Right kidney (tissue), 9 donors: ENCODE measurements at places on chromosomes 6 and 20.

GRCh38 chr6:41688256-41688965 is 47.0 kb downstream of the TFEB start:
- no peak for DNase-seq

DNA sequence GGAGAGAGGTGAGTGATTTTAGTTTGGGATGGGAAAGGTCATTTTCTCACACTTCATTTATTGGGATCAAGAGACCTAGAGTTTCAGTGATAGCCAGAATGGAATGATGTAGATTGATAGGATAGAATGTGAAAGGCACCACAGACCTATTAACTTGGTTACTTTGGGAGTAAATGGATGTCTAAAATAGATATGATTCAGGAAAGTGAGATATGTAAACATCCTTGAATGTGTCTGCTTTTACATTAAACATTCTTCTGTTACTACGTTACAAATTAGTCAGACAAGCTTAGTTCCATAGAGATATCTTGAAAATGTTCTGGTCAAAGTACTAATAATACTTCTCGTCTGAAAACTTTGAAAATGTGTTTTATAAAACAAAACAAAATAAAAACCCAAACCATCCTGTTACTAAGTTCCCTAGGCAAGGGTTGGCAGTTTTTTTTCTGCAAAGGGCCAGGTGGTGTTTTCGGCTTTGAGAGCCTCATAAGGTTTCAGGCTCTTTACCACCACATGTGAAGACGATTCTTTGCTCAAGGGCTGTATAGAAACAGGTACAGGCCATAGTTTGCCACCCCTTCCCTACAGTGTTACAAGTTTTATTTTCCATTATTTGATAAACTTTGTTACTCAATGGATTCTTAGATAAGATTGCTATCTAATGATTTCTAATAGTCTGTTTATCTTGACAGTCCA is 3.4 kb downstream of the CYB5R4 start:
- DNase-seq: no peak

DNA sequence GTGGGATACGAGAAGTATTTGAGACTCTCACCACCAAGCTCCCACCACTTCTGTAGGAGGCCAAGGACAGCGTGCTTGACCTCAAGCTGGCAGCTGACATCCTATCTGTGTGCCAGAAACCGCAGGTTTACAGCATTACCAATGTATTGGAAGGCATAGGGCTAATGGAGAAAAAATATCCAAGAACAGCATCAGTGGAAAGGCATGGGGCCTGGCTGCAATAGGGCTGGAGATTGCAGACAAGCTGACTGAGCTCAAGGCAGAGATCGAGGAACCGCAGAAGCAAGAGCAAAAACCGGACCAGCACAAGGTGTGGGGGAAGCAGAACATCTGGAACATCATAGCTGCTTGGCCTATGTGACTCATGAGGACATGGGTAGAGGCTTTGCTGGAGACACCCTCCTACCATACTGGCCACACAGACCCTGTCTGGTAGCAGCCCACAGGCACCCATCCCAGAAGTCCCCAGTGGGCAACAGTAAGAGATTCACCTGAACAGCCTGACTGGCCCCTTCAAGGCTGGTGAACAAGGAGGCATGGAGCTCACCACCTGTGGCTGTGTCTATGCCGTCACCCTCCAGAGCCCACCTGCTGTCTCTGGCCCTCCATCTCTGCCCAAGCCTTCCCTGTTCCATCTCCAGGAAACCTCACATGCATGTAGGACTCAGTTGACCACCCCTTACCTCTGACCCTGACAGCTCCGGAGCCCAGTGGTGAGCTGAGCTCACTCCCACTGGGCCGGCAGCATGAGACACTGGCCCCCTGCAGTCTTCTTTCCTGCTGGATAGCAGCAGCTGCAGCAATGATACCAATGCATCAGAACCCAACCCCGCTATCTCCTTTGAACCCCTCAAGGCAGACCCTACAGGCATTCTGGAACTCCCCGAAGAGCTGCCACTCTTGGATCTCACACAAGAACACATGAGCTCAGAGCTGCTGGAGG is 171.1 kb downstream of the KIF6 start:
- DNase-seq: no peak

GRCh38 chr6:111215131-111215530 is 127.8 kb downstream of the SLC16A10 start:
- DNase-seq: no peak

DNA sequence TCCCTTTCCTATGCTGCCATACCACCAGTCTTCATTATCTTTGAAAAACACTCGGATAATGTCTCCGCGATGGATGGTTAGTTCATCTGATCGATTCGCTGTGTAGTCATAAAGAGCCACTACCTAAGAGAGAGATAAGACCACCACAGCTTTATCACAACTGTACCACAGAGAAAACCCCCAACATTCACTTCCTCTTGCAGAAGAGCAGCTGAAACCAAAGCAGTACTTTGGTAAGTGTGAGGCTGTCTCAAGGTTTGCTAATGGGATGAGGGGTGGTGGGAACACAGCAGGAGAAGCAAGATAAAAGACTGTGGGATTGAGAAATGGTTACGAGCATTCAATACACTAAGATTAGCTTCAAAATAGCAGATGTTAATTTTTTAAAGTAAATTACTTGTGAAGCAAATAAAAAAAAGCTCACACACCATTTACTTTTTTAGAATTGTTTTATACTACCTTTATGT is 142.1 kb downstream of the MYB start:
- no peak for DNase-seq

GRCh38 chr6:90072501-90072900 is 178.2 kb downstream of the GJA10 start:
- no peak for DNase-seq

- no peak for DNase-seq
Observed at GRCh38 chr6:1553562-1554083, 56.1 kb upstream of the FOXC1 start.

DNA sequence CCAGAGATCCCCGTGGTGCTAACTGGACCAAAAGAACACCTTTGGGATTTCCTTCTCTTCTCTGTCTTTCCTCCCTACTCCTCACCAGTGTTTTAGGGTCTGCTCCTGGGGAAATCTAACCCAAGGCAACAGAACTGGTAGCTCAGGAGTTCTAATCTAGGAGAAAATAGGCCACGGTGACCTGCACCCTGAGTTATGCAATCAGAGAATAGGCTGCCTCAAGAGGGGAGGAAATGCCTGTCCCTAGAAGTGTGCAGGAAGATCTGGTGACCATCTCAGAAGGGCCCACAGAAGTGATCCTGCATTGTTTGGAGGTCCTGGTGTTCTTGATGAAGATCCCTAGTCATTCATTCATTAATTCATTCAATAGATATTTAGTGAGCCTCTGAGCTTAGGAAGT is 3.4 kb downstream of the ETV7 start:
- DNase-seq: no peak

- no peak for DNase-seq
Observed at GRCh38 chr6:27767851-27768250, 144.3 kb downstream of the OR2B2 start.

GRCh38 chr6:26611599-26611998 is 14.8 kb downstream of the ABT1 start:
- DNase-seq: no peak

DNA sequence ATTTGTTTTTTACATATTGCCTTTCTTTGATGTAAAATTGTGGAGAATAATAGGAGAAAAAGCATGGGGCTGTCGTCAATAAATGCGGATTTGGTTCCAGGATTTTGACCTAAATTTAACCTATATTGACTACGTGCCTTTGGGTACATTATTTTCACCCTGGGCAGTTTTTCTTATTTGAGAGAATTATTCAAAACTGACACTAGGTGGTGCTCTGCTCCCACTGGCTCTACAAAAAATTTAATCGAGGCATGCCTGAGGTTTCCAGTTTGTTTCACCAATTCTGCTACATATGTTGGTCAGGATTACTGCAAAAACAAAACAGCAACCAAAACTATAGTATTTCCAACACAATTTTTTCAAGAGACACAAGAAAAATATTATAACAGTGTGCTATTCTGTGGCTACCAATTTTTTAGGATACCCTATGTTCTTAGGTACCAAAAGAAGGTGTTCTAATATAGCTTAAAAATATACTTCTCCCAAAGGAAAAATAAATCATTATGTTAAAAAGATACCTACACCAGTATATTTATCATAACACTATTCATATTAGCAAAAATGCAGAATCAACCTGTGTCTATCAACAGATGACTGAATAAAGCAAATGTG is 48.6 kb upstream of the FABP7 start:
- no peak for DNase-seq

- peak; percentile 79 for DNase-seq
Observed at GRCh38 chr6:69866770-69867638, 648 bp downstream of the COL19A1 start.

DNA sequence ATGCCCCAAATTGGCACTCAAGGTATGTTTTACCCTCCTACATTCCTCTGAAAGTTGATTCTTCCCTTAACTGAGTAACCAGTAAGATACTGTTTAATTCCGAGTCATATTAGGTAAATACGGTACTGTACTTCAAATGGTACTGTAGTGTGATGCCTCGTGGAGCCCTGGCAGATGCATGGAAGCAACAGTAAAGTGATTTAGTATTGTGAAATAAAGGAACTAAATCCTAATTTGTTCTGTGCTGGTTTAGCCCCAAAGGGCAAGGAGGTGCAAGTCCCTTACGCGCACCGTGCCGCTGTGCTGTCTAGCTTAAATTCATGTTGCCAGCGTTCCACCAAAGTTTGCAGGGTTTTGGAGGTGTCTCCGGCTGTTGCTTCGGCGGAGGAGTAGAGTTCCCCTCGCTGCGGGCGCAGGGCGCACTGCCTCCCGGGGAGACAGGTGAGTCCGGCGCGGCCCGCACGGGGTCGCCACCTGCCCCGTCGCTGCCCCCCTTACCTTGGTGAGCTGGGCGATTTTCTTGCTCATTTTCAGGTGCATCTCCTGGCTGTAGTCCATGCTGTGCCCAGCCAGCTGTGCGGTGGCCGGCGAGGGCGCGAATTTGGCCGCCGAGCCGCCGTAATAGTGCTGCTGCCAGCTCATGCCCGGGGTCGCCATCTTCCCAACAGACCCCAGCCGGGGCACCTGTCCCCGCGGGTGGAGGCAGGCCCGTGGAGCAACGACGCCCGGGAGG is 655 bp downstream of the FAM184A start:
- peak; percentile 82 for DNase-seq

GRCh38 chr6:44386364-44386928 is 1.1 kb upstream of the CDC5L start:
- DNase-seq: no peak

- DNase-seq: no peak
Observed at GRCh38 chr6:37277001-37277409, 19.1 kb upstream of the TMEM217 start.

DNA sequence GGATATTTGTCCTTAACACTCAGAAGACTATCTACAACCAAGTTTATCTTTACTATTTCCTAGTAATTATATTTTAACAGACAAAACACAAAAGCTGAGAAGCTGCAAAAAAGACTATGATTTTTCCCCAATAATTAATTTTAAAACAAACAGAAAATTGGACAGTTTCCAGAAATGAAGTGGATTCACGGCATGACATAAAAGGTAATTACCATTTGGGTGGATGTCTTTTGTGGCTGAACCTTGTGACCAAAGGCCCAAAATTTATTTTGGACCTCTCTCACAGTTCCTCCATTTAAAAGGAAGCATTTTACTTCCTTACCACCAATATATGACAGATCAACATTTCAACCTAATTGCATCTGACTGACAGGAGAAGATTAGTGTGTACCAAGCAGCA is 90.2 kb downstream of the GMDS start:
- DNase-seq: no peak

DNA sequence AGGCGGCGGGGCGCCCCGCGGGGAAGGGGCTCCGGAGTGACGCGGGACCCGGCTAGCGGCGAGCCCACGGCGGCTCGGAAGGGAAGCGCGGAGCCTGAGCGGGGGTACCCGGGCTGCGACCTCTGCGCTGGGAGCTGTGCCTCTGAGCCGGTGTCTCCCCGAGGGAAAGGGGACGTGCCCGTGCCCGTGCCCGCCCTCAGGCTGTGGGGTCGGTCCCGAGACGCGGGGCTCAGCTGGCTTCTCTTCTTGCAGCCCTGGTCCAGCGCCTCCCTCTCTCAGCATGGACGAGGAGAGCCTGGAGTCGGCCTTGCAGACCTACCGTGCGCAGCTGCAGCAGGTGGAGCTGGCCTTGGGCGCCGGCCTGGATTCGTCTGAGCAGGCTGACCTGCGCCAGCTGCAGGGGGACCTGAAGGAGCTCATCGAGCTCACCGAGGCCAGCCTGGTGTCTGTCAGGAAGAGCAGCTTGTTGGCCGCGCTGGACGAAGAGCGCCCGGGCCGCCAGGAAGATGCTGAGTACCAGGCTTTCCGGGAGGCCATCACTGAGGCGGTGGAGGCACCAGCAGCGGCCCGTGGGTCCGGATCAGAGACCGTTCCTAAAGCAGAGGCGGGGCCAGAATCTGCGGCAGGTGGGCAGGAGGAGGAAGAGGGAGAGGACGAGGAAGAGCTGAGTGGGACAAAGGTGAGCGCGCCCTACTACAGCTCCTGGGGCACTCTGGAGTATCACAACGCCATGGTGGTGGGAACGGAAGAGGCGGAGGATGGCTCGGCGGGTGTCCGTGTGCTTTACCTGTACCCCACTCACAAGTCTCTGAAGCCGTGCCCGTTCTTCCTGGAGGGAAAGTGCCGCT is 686 bp downstream of the ZGPAT start:
- peak; percentile 41 for DNase-seq

- DNase-seq: no peak
Observed at GRCh38 chr6:64479134-64479533, 843.5 kb downstream of the PHF3 start.

DNA sequence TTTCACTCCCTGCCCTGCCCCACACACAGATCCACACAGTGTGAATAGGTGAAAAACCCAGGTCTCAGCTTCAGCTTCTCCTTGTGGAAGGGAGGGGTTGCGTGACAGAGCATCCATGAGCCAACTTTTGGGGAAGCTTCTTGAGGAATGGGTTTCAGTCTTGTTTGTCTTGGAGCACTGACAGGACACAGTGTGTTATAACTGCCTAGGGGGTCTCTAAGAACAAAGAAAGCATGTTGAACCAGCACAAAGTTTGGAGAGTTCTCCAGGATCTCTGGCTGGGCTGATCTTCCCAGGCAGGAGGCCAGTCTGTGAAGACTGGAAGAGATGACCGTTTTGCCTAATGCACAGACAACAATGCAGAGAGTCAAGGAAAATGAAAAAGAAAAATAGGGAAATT is 164.5 kb downstream of the COL12A1 start:
- DNase-seq: no peak

- no peak for DNase-seq
Observed at GRCh38 chr20:15584507-15584906, 988.7 kb downstream of the KIF16B start.

DNA sequence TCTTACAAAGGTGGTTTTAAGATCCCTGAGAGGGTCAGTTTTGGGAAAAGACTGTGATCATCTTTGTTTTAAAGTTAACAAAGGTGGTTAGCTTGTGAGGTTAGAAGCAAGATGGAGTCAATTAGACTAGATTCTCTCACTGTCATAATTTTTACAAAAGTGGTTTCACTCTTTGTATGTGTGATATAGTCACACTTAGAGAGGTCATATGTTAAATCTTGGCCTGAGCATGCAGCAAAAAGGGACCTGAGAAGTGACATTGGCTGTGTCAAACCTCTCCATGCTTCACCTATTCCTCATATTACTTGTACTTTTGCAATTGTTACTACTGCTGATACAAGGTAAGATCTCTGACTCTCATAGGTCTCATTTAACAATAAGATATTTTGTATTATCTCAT is 368.0 kb downstream of the TBC1D32 start:
- DNase-seq: no peak

GRCh38 chr6:73631849-73632248 is 21.9 kb downstream of the SLC17A5 start:
- no peak for DNase-seq

- no peak for DNase-seq
Observed at GRCh38 chr6:160188773-160189172, 67.2 kb downstream of the SLC22A1 start.

- no peak for DNase-seq
Observed at GRCh38 chr6:17485946-17486345, 92.6 kb downstream of the CAP2 start.
